ENCODE measurements at places on chromosomes 7 and 10.

DNA sequence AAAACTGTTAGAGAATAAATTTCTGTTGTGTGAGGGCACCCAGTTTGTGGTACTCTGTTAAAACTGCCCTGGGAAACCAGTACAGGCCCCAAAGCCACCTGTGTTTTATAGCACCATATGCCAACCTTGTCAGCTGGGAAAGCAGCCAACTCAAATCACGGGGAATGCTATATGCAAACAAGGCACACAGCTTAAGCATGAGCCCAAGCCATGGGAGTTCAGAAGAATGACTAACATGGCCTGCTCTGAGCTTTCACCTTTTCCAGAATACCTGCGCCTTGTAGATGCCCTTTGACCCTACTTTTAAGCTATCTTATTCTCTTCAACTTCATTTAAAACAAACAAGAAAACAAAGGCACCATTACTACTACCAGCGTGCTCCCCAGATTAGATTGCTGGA, 5.5 kb upstream of the SLC25A13 start:
- DNase-seq: no peak

DNA sequence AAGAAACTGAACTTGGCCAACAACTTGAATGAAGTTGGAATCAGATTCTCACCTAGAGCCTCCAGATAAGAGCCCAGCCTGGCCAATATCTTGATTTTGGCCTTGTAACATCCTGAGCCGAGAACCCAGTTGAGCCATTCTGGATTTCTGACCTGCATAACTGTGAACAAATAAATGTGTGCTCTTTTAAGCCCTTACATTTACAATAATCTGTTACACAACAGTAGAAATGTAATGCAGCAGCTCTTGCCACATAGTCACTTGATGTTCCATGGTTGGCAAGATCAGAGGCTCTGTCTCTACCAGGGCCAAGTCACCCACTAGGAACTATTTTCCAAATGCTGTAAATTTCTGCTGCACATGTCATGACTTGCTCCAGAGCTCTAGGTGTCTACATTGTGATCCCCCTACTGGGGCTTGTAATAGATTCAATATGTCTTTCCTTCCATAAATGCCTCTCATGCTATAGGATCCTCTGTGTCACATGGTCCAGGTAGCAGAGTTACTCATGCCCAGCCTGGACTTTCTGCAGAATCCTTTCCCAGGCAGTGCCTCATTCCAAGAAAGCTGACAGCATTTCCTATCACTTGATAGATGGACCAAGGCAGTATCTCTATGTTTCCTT, 11.4 kb upstream of the RBM20 start:
- no peak for DNase-seq

DNA sequence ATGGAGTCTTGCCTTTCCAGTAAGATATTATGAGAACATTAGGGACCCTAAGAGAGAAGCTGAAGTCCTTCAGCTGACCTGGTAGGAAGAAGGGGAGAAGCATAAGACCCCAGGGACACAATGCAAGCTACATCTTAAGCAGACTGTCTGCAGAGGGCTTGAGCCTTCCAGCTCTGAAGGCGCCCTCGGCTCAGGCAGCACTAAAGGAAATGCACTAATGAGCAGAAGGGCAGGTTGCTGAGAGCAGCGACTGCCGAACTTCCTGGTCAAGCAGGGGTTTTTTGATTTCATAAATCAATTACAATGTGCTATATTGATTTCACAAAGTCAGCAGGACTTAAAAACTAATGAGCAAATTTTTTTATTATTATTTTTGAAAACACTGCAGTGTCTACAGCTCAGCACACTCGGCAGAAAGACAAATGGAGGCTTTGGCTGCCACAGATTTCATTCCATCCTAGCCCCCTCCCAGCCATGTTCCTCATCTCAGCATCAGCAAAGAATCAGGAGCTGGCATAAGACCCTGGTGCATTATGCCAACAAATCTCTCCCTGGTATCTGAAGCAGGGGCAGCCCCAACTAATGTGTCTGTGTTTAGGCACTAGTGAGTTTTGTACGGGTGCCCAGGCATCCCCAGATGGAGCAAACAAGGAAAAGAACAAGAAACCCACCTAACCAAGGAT, 57.1 kb downstream of the LRRTM3 start:
- no peak for DNase-seq

DNA sequence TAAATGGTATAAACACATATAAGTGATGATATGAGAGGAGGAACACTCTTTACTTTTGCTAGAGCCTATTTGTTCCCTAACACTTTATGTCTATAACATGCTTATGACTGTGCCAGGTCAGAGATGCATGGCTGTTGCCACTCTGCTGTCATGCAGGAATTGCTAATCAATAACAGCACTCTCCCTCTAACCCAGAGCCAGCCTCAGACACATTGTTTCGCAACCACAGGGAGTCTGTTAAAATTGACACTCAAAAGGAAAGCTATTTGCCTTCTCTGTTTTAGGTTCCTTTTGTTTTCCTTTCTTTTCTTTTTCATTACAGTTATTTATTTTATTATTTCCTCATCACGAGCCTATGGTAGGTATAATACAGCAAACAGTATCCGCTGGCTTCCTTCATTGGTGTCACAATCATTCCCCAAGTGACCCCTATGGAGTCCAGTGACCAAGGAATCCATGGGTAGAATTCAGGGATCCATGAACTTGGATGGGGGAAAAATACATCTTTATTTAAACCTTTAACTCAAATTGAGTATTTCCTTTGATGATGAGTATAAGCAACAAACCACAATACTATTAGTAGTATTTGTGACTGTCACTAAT, 6.8 kb downstream of the PON2 start:
- no peak for DNase-seq

DNA sequence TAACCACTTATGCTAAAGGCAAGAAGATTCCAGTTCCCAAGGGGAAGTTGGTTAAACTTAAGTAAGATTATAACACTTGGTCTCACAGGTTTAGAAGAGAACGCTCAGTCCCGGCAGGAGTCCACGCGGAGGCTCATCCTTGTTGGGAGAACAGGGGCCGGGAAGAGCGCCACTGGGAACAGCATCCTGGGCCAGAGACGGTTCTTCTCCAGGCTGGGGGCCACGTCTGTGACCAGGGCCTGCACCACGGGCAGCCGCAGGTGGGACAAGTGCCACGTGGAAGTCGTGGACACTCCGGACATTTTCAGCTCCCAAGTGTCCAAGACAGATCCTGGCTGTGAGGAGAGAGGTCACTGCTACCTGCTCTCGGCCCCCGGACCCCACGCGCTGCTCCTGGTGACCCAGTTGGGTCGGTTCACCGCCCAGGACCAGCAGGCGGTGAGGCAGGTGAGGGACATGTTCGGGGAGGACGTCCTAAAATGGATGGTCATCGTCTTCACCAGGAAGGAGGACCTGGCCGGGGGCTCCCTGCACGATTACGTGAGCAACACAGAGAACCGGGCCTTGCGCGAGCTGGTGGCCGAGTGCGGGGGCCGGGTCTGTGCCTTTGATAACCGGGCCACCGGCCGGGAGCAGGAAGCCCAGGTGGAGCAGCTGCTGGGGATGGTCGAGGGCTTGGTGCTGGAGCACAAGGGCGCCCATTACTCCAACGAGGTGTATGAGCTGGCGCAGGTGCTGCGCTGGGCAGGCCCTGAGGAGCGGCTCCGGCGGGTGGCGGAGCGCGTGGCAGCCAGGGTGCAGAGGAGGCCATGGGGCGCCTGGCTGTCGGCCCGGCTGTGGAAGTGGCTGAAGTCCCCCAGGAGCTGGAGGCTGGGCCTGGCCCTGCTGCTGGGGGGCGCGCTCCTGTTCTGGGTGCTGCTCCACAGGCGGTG, 3.8 kb downstream of the GIMAP1 start:
- no peak for DNase-seq

GRCh38 chr7:115911465-115911864, 119.1 kb downstream of the TFEC start:
- DNase-seq: no peak

- DNase-seq: no peak
These were observed 649.5 kb upstream of the MKI67 start for GRCh38 chr10:128775743-128776142.

GRCh38 chr10:4527281-4527970, 298.6 kb upstream of the AKR1E2 start:
- no peak for DNase-seq

DNA sequence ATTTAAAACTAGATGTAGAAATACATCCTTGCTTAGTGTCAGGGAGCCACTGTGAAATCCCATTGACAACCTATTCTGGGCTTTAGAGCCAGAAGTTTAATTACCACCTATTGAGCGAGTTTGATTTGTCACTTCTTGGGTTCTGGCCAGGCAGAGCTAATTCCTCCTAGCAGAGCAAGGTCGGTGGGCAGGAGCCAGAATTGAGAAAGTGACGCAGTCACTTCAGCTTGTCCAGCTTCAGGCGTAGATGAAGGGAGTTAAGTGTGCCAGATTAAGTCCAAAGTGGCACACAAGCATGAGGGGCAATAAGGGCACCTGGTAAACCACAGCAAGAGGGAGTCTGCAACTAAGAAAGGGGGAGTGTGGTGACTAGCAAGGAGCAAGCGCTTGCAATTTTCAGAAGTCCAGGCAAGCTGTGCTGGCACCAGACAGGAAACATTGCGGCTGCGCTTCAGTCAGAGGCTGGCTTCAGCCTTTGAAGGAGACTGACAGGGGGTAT, 119.4 kb downstream of the ST7 start:
- no peak for DNase-seq

- no peak for DNase-seq
These were observed 95.4 kb upstream of the PRR15 start for GRCh38 chr7:29468196-29468595.

GRCh38 chr10:36802490-36803153, 322.8 kb upstream of the ANKRD30A start:
- no peak for DNase-seq

- no peak for DNase-seq
These were observed at the start of gene PGAM2 for GRCh38 chr7:44065431-44066110. PGAM2 (minus strand) TSS chr7:44065567; CDS start chr7:44065529, 38 bp downstream.

- DNase-seq: no peak
These were observed 380.7 kb upstream of the SHH start for GRCh38 chr7:156192921-156193320.

DNA sequence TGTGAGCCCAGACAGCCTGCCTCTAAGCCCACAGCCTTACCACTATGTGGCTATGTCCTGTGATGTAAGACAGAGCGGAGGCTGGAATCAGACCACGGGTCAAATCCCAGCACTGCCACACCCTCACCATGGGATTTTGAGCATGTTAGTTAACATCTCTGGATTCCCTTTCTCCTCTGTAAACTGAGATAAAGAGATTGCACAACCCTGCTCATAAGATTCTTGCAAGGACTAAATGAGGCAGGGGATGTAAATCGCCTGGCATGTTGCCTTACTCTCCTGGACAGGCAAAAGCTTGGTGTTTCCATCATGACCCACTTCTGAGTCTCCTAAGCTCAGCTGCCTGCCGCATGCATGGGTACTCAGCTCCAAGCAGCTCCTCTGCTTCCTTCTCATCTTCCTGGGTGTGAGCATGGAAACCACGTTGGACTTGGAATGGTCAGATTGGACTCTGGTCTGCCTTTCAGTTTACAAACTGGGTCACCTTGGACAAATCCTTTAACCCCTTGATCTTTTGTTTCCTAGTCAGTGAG, 41.3 kb upstream of the MTURN start:
- no peak for DNase-seq

DNA sequence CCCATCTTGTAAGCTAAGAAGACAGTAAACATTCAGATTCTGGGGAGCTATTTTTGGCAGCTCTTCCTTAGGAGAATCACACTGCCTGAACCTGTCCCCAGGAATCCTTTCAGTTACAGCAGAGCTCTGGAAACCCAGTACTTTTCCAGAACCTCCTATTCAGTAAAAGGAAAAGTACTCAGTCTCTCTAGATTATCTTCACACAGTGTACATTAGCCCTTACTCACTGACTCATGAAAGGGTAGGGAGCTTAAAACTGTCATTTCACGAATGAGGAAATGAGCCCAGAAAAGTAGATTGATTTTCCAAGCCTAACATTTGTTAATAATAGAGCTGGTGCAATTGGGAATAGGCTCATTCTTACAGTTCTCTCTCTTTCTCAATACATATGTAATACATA, 3.9 kb upstream of the CNNM1 start:
- no peak for DNase-seq

DNA sequence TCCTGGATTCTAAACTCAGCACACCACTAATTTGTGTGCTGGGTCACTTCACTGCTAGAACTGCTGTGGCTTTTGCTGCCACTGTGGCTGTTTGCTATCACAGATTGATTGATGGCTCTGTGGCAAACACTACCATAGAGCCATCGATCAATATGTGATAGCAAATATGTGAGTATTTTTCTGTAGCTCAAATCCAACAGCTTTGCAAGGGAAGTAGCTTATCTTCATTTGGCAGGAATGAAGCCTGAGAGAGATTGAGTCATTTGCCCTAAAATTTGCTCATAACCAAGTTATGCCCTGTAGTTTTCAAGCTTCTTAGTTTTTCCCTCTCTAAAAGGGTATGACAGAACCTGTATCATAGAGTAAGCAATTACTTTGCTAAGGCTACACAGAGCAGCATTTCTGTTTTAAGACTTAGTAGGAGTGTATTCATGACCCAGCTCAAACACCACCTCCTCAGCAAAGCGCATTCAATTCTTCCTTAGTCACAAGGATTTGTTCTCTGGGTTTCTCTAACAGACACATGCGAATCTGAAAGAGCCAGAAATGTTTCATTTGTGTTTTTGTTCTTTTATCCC, 43.1 kb downstream of the MINPP1 start:
- no peak for DNase-seq

- DNase-seq: no peak
These were observed 554.2 kb downstream of the DNAJB6 start for GRCh38 chr7:157890921-157891401.

GRCh38 chr7:31100871-31101270, 48.8 kb downstream of the ADCYAP1R1 start:
- DNase-seq: no peak

GRCh38 chr10:70234668-70235447, 1.6 kb upstream of the PPA1 start:
- no peak for DNase-seq

DNA sequence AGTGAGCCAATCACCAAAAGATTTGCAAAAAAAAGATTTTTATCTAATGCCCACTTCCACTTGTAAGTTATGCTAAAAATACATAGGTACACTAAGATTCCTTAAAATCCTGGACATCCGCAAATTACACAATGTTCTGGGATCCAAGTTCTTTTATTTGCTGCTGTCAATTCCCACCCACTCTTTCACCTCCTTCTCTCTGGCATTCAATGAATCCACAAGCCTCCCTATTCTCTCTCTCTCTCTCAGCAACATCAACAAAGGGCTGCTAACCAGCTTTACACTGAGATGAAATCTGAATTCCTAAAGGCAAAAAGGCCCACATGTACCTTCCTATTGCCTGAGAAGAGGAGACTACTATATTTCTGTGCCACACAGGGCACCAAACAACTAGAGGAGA, 99.9 kb downstream of the ARMH3 start:
- DNase-seq: no peak

- DNase-seq: no peak
These were observed 134.1 kb upstream of the GDF10 start for GRCh38 chr10:47165711-47166404.

DNA sequence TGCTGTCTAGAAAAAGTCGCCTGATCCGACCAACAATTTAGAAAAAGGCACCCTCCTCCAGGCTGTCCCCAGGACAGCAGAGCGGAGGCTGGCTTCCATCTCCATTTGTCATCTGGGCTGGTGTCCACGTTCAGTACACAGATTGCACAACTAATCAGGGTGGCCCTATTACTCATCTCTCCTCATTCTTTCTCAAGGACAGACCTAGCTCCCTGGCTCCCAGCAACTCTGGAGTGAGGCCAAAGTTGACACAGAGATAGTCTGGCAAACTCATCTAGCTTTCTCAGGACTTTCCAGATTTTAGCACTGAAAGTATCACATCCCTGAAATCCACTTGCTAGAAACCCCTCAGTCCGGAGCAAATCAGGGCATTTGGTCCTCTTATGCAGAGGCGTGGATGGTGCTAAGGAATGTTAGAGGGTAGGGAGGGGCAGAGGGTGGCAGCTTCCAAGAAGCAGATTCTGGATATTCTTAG, 75.1 kb downstream of the DNAH11 start:
- no peak for DNase-seq

Measured in stimulated activated CD8-positive, alpha-beta memory T cell treated with anti-CD3 and anti-CD28 coated beads, Interleukin-7, amount 100 ng/mL, for 48 hours (primary cell).